Thymus (tissue), 14 donors: ENCODE measurements at places on chromosomes 5 and 9. TPM values are rescaled to one million over a fixed set of nuclear protein-coding genes. Genes with fewer than 3 reads are reported as not detected.

The IL17B gene
- polyA plus RNA-seq = 1.2 TPM

GRCh38 chr9:37678789-37679273 lies 28.1 kb downstream of the FRMPD1 start:
- no peaks in the 10 kb centered on the region for H3K27me3 ChIP-seq
- H3K4me1 ChIP-seq = no peaks in the 10 kb centered on the region
- no peak overlapping the region for H3K27ac ChIP-seq
- no peak for DNase-seq

The FOXD4L3 gene
- polyA plus RNA-seq = 0.50 TPM

GRCh38 chr5:146633323-146633764 lies 117.4 kb upstream of the GPR151 start:
- no peak overlapping the region for H3K27ac ChIP-seq
- no peaks in the 10 kb centered on the region for H3K27me3 ChIP-seq
- no peak for DNase-seq
- no peak overlapping the region for H3K4me3 ChIP-seq
- H3K36me3 ChIP-seq = no peaks in the 10 kb centered on the region
